MV-4-11 (cell line): ENCODE measurements at places on chromosomes 6 and 20.

- DNase-seq: peak; percentile 61
Measured at GRCh38 chr6:144653885-144654505, 368.9 kb downstream of the UTRN start.

GRCh38 chr20:4889446-4889845 lies 111.9 kb downstream of the SLC23A2 start:
- no peak for DNase-seq

DNA sequence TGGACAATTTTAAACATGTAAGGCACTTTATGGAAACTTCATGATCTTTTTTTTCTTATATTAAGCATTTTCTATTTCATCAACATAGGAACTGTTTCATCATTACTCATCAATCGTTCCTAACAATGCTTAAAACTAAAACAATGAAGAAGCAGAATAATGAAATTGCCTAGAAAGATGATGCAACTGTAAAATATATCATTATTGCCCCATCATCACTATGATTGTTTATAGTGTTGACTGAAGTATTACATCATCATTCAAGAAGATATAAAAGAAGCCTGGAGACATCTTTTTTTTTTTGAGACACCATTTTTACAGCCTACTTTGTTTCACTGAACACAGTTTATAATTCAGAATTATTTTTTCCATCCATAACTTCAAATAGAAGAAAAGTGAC lies 147.2 kb downstream of the TRDN start:
- DNase-seq: no peak

GRCh38 chr6:108557494-108558371 lies 3.0 kb upstream of the FOXO3 start:
- DNase-seq: peak; percentile 68

GRCh38 chr20:59032713-59033059 lies 551 bp upstream of the ATP5F1E start:
- DNase-seq: no peak

- DNase-seq: no peak
Measured at GRCh38 chr6:36971921-36972673, 13.9 kb downstream of the MTCH1 start.

DNA sequence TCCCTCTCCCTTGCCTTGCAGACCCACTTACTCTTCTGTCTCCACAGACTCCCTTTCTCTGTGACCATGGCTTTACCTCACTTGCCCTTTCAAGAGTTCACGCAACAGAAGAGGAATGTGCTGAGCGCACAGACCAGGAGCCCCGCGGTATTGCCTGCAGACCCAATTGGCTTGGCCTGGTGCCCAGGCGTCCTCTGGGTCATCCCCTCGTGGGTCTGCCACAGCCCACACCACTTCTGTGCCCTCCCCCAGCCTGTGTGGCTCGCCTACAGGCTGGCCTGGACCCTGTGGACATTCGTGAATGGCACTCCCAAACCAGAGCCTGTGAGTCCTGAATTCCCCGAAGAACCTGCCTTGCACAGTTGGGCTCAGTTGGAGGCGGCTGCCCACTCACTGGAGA lies 15.3 kb upstream of the NINL start:
- no peak for DNase-seq

GRCh38 chr6:111553580-111553979 lies 52.1 kb downstream of the TRAF3IP2 start:
- DNase-seq: no peak

DNA sequence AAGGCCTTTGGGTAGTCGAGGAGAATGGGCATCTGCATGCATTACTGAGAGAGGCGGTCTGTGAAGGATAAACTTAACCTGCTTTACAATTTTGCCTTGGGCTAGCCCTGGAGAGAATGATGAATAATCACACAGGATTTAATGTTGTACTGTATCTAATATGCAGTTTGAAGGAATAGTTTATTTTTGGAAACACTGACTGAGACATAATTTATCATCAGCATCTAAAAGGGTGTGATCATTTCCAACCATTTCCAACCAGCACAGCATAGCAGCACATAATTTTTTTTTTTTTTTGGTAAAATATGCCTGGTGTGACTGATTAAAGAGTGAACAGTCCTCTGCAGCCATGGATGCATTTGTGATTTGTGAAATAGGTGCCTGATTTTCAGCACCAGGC lies 519.5 kb downstream of the PHF3 start:
- DNase-seq: no peak

GRCh38 chr20:61497029-61497627 lies 245.1 kb downstream of the CDH4 start:
- no peak for DNase-seq

- DNase-seq: peak; percentile 51
Measured at GRCh38 chr20:46022411-46023147, 6.4 kb upstream of the SLC12A5 start.

DNA sequence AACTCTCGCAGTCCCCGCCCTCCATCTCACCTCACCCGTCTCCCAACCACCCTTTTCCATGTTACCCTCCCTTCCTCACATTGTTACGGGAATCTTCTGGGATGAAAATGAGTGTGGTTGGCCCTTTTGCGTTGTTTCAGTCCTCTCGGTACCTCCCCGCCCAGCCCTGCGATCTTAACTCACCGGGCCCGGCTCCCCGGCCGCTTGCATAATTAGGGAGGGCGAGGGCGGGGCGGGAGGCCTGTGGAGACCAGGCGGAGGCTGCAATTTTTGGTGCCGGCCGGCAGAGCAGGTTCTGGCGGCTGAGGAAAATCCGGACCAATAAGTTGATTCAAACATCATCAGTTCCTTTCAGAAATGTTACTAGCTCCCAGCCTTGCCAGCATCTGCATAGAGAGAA lies 25.2 kb downstream of the TFAP2B start:
- no peak for DNase-seq

DNA sequence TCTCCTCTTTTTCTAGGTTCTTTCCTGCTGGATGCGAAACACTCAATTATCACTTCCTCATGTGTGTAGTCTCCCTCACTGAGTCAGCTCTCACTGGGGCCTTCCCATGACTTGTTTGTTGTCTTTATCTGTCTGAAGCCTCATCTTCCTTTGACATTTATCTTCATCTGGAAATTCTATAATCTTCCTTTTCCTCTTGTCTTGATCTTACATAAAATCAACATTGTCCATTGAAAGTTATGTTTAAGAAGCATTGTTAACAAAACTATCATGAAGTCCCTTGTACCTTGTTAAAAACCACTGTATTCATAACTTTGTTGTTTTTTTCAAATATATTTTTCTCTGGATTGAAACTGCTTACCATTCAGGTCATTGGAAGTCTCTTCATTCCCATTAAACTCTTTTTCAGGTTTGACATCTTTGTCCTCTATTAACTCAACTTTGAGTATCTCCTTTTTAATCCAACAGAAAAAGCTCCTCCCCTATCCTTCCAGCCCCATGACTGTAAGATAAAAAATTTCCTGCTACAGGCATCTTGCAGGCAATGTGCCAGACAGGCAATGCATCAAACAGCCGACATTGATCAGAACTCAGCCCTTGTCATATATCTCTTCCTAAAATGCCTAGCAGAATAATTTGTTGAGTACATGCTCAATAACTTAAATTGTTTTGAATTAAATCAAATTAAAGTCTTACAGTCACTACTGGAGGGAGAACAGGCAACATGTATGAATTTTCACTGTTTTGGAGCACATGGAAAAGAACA lies 34.8 kb downstream of the MYLIP start:
- peak; percentile 14 for DNase-seq

DNA sequence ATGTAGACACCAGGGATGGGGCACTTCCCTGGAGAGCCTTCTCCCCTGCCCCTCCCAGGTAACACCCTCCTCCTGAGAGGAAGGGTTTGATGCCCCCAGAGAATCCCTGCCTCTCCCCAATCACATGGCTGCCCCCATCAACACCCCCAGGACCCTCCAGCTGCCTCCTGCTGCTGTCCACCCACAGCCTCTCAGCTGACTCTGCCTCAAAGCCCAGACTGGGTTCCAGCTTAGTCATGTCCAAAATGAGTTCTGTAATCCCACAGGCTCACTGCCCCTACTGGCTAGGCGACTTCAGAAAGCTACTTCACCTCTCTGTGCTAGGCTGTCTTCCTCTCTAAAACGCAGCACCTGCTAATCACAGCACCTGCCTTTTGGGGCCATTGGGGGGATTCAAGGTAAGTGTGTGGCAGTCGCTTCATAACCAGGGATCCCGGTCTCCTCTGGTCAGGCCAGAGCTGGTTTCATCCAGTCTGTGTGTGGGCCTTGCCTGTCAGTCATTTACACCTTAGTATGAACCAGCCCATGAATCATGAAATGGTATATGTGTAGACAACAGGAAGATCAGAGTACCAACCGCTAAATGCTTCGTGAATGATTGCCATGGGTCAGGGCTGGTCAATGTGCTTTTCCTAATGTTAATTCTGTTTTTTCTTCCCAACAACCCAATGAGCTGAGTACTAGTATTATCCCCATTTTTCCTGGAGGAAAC lies 40.4 kb downstream of the TFEB start:
- DNase-seq: no peak

DNA sequence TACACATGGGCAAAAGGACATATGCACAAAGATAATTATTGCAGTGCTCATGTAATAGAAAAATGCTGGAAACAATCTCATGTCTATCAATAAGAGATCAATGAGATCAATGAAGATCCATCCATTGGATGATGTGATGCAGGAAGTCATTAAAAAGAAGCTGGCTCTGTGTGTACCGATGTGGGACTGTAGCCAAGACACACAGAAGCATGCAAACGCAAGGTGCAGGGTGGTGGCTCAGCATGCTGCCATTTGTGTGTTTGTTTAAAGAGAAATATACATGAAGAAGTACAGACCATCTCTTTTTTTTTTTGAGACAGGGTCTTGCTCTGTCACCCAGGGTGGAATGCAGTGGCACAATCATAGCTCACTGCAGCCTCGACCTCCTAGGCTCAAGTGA lies 33.1 kb upstream of the KCNB1 start:
- no peak for DNase-seq

- no peak for DNase-seq
Measured at GRCh38 chr6:3750317-3751076, 1.0 kb downstream of the PXDC1 start.

DNA sequence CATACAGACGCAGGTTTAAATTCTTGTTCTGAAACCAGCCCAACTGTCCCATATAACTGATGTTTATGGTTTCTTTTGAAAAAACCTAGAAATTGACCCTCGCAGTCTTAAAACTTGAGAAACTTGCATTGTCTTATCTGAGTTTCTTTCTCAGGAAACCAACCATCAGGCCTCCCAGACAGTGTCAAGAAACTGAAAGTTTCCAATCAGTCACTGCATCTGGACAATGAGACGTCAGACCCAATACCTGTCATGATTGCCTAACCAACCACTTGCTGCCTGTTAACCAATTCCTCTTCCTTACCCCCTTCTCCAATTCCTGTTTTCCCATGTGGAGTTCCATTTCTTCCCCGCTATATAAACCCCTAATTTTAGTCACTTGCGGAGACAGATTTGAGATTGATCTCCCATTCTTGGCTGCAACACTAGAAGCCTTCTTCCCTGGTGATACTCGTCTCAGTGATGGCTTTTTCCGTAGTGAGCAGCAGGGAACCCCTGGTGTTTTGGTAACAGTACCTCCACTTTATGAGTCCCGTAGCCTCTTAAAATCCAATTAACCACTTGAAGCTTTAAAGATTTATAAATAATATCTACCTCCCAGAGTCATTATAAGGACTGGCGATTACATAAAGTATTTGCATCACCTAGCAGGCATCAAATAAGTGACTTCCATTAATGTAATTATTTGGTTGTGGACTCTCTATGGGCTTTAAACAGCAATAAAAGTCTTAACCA lies 49.3 kb downstream of the GPR63 start:
- DNase-seq: no peak

DNA sequence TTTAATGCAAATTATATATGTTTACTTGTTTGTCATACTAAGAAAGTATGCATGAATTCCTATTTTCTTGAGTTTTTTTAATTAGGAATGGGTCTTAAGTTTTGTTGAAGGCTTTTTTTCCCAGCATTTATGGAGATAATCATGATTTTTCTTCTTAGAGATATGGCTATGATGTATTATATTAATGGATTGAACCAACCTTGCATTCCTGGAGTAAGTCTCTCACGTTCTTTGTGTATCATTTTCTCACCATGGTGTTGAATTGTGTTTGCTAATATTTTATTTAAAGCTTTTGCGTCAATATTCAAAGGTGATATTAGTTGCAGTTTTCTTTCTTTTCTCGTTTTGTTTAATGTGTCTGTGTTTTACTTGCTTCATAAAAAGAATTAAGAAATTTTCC lies 48.4 kb upstream of the SLC35D3 start:
- no peak for DNase-seq

DNA sequence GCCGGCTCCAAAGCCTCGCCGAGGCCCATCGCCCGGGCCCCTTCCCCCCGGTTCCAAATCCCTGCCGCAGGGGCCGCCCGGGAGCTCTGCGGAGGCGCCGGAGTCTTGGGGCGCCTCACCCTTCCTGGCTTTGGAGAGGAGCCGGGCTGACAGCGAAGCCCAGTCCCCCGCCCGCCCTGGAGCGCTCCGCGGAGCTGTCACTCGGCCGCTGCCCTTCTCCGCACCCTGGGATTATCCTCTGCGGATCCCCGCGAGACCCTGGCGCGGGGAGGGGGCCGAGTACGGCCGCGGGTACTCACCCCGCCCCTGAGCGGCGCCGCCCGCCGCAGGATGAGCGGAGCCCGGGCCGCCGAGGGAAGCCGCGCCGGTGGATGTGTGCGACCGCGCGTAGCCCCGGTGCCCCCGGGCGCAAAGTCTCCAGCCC lies 343 bp downstream of the SNAP91 start:
- DNase-seq: no peak

GRCh38 chr20:36225666-36226065 lies 10.6 kb upstream of the AAR2 start:
- no peak for DNase-seq

DNA sequence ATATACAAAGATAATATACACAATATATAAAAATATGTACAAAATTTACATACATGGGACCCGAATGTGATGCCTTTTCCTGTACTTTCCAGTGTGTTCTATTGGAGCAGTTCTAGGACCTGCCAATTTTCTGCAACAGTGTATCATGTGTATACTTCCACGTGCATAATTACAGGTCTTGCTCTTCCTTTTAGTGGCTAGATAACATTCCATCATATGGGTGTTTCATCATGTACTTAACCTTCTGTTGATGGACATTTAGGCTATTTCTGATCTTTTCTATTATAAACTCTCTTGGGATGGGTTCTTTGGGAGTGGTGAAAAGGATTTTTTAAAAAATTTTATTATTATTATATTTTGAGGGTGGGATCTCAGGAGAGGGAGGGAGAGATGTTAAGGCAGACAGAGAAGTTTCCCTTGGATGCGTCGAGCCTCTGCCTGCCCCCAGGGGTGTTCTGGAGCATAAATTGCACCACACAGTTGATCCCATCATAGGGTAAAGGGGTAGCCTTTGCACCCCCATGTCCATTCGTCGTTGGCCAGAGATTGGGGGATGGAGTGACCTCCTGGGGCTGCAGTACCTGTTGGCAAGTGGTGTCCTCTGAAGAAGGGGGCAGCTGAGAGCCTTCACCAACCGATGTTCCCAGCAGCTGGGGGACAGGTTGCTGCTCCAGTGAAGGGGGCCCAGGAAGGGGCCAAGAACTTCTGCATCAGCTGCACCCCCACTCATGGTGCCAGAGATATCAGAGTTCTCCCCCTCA lies 110.3 kb downstream of the TOX2 start:
- DNase-seq: no peak
